ENCODE measurements at places on chromosomes 5 and 9.

- DNase-seq: no peak
Observed at GRCh38 chr5:140631036-140631417, 1.9 kb downstream of the CD14 start.

DNA sequence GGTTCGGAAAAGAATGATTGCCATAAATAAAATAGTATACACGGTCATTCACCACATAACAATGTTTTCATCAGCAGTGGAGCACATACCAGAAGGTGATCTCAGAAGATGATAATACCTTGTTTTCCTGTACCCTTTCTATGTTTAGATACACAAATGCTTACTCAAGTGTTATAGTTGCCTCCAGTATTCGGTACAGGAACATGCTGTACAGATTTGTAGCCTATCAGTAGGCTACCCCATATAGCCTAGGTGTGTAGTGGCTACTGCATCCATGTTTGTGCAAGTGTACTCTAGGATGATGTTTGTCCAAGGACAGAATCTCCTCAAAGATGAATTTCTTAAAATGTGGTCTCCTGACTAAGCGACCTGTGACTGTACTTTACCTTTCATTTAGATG, 59.2 kb downstream of the ICE1 start:
- DNase-seq: no peak

DNA sequence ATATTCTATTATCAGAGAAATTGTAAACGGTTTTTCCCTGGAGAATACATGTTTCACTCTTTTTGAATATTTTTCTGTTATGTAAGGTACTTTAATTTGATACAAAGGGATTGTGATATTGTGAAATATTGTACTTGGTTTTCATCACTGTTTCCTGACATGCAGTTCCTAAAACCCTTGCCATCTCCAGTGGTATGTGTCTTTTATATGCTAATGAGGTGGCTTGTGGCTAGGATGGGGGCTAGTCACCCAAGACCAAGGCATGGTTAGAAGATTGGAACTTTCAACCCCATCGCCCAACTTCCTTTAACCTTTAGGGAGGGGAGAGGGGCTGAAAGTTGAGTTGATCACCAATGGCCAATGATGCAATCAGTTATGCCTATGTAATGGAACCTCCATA, 160.6 kb downstream of the TAF11L14 start:
- no peak for DNase-seq

DNA sequence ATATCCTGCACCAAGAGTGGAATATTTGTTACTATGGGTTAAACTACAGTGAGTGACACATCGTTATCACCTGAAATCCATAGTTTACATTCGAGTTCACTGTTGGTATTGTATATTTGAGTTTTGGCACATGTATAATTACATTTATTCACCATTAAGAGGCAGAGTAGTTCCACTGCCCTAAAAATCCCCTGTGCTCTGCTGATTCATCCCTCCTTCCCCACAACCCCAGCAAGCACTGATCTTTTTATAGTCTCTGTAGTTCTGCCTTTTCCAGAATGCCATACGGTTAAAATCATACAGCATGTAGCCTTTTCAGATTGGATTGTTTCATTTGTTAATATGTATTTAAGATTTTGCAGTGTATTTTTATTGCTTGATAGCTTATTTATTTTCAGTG, 495.2 kb downstream of the DIRAS2 start:
- no peak for DNase-seq

Data from NK-92 treated with Interleukin-12 subunit alpha and Interleukin-12 subunit beta, amount 100 ng/mL, for 24 hours (cell line).